CD4-positive, alpha-beta memory T cell (primary cell): ENCODE measurements at places on chromosomes 3 and 15. TPM values are rescaled to one million over a fixed set of nuclear protein-coding genes. Genes with fewer than 3 reads are reported as not detected.

DNA sequence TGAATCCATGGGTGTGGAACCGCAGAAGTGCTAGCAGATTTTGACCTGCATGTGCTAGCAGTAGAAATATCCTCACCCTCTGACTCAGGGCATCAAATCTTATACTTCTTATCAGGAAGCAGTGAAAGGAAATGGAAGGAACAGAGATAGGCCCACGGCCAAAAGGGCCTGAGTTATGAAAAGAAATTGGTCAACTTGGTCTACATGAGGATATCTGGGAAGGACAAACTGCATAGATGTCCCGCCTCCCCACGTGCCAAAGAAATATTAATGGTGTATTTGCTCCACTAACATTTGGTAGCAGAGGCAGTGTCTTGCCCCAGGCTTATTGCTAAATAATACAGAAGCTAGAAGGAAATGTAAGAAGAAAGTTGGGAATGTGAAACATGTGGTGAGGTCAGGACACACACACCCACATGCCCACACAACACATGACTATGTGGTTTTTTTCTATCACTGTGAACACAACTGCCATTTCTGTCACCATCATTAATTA is 93.6 kb upstream of the COL8A1 start:
- H3K4me1 ChIP-seq: no peaks in the 10 kb centered on the region
- no peak overlapping the region for H3K4me3 ChIP-seq
- no peak overlapping the region for H3K27ac ChIP-seq
- no peaks in the 10 kb centered on the region for H3K36me3 ChIP-seq
- DNase-seq: no peak

- no peak overlapping the region for H3K27ac ChIP-seq
- no peaks in the 10 kb centered on the region for H3K36me3 ChIP-seq
- no peaks in the 10 kb centered on the region for H3K27me3 ChIP-seq
- no peaks in the 10 kb centered on the region for H3K4me1 ChIP-seq
- no peak overlapping the region for H3K4me3 ChIP-seq
These were observed 247.2 kb downstream of the PTPRG start for GRCh38 chr3:61808526-61808925.

DNA sequence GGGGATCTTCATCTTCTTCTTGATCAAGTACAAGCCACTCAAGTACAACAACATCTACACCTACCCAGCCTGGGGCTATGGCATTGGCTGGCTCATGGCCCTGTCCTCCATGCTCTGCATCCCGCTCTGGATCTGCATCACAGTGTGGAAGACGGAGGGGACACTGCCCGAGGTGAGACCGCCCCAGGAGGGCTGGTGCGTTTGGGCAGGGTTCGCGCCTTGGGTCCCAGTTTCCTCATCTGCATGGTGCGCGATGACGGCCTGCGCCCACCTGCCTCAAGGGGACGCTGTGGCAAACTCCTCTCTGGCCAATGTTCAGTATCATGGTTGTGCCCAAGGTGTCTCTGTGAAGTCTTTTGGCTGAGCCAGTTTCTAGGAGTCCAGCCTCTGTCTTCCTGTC is 57.5 kb upstream of the SLC6A1 start:
- no peaks in the 10 kb centered on the region for H3K27me3 ChIP-seq
- no peaks in the 10 kb centered on the region for H3K36me3 ChIP-seq
- DNase-seq: no peak
- H3K4me1 ChIP-seq: no peaks in the 10 kb centered on the region
- no peak overlapping the region for H3K27ac ChIP-seq

DNA sequence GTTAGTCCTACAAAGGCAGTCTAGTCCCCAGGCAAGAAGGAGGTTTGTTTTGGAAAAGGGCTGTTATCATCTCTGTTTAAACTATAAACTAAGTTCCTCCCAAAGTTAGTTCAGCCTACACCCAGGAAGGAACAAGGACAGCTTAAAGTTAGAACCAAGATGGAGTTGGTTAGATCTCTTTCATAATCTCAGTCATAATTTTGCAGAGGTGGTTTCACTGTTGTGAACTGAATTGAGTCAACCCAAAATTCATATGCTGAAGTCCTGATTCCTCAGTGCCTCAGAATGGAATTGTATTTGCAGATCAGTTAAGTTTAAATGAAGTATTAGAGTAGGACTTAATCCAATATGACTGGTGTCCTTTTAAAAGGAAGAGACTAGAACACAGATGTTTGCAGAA is 101.0 kb upstream of the C3orf80 start:
- no peaks in the 10 kb centered on the region for H3K4me1 ChIP-seq
- DNase-seq: no peak
- H3K27me3 ChIP-seq: no peaks in the 10 kb centered on the region

- H3K27ac ChIP-seq: no peak overlapping the region
- H3K4me1 ChIP-seq: no peaks in the 10 kb centered on the region
- no peaks in the 10 kb centered on the region for H3K27me3 ChIP-seq
- DNase-seq: no peak
- no peak overlapping the region for H3K4me3 ChIP-seq
These were observed 730.3 kb downstream of the ZNF385D start for GRCh38 chr3:21020681-21021080.

- DNase-seq: peak; percentile 64
- H3K27ac ChIP-seq: peak overlapping the region; percentile 50
- no peaks in the 10 kb centered on the region for H3K27me3 ChIP-seq
- no peaks in the 10 kb centered on the region for H3K36me3 ChIP-seq
- peaks cover 49% of the 10 kb centered on the region for H3K4me1 ChIP-seq
These were observed 11.2 kb downstream of the SH2D7 start for GRCh38 chr15:78103406-78104118.

DNA sequence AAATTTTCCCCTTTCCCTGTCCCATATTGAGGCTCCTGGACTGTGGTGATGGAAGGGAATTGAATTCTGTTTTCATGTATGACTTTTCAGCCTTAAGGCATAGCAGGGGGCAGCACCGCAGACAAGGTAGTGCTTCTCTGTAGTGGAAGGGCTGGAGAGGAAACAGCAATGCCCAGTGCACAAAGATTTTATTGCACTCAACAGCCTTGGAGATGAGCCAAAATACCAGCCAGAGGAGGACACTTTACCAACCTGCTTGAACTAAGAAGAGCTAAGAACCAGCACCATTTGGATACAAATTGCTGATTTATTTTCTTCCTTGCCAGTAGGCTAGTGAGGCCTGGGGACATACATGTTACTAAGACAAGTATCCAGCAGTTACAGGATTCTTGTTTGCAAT is 98.7 kb downstream of the KCNMB2 start:
- no peak overlapping the region for H3K4me3 ChIP-seq
- H3K27ac ChIP-seq: no peak overlapping the region
- no peak for DNase-seq
- no peaks in the 10 kb centered on the region for H3K27me3 ChIP-seq

DNA sequence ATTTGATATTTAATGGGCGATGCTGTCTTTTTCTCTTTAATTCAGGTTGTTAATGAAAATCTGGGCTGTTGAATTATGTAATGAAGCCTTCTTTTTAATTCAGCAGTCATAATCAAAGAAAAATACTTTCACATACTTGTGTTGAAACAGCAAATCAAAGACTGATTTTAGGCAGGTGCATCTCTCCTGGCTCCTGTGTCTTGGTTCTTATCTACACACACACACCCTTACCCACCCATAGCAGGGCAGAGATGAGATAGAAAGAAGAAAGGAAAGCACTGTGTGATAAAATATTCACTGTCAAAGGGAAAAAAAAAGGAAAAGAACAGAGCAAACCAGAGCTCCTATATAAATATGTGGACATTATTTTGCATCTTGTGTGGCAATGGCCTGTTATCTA is 130.6 kb upstream of the CGNL1 start:
- no peak overlapping the region for H3K4me3 ChIP-seq
- no peaks in the 10 kb centered on the region for H3K27me3 ChIP-seq
- H3K4me1 ChIP-seq: no peaks in the 10 kb centered on the region
- H3K36me3 ChIP-seq: peaks cover 13% of the 10 kb centered on the region

DNA sequence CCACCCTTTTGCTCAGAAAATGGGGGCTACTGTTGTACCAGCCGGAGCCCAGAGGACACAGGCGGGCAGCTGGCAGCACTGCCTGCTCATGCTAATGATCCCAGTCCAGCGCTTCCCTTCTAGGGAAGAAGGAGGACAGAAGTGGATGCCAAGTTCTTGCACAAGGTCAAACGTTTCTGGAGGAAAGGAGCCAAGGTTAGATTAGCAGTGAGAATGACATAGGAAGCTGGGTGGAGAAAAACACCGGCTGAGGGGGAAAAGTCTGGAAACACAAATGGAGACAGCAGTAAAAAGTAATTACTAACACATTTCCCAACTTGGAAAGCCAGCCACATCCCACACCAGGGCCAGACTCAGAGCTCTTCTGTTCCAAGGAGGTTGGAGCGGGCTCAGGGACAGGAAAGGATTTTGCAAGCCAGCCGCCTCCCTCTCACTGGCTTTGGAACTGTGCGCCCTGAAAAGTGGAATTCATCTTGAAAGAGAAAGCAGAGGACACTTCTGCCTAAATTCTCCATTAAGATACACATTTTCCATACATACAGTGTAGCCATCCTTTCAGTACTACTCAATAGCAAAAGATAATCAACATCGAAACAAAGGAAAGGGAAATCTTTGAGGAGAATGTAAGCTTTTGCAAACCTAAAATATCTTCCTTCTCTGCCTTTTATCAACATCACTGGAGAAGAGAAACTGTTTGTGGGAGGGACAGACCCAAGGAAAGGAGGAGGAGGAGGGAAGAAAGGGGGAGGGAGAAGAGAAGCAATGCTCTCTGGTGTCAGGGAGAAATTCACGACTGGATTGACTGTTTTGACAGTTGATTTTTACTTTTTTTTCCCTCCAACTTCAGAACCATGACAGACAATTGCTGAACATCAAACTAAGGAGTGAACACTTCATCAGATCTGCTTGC is 133.6 kb downstream of the CD47 start:
- no peak overlapping the region for H3K27ac ChIP-seq
- no peak overlapping the region for H3K4me3 ChIP-seq
- no peaks in the 10 kb centered on the region for H3K27me3 ChIP-seq

GRCh38 chr3:67863869-67864268 is 209.5 kb upstream of the SUCLG2 start:
- H3K27me3 ChIP-seq: no peaks in the 10 kb centered on the region
- no peaks in the 10 kb centered on the region for H3K36me3 ChIP-seq
- H3K27ac ChIP-seq: no peak overlapping the region
- DNase-seq: no peak

DNA sequence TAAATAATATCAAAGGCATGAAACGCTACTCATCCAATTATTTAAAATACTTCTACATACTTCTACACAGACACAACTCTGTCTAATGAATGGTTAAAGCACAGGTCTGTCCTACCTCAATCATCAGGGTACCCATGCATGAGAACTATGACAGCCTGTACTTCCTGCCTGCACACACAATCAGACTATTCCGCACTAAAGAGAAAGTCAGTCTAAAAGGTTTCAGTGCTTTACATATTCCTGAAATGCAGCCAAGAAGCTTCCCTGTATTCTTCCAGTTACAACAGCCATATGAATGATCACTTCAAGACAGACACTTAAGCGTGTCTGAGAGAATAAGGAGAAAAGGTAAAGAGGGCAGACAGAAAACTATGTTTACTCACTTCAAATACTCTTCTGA is 58.8 kb downstream of the TUBGCP4 start:
- no peak overlapping the region for H3K4me3 ChIP-seq
- H3K4me1 ChIP-seq: no peaks in the 10 kb centered on the region

DNA sequence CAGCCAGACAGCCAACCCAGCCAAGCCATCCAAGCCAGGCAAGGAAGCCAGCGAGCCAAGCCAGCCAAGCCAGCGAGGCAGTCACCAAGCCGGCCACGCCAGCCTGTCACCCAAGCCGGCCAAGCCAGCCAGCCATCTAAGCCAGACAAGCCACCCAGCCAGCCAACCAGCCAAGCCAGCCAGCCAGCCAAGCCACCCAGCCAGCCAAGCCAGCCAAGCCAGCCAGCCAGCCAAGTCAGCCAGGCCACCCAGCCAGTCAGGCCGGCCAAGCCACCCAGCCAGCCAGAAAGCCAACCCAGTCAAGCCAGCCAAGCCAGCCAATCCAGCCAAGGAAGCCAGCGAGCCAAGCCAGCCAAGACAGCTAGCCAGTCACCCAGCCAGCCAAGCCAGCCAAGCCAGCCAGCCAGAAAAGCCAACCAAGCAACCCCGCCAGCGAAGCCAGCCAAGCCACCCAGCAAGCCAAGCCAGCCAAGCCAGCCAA is 201.2 kb downstream of the GOLGA6L6 start:
- no peak overlapping the region for H3K4me3 ChIP-seq
- no peak for DNase-seq
- H3K4me1 ChIP-seq: no peaks in the 10 kb centered on the region
- H3K27ac ChIP-seq: no peak overlapping the region
- no peaks in the 10 kb centered on the region for H3K27me3 ChIP-seq

GRCh38 chr15:48501208-48501607 is 144.3 kb downstream of the FBN1 start:
- no peaks in the 10 kb centered on the region for H3K4me1 ChIP-seq
- H3K27me3 ChIP-seq: no peaks in the 10 kb centered on the region
- no peak overlapping the region for H3K27ac ChIP-seq

DNA sequence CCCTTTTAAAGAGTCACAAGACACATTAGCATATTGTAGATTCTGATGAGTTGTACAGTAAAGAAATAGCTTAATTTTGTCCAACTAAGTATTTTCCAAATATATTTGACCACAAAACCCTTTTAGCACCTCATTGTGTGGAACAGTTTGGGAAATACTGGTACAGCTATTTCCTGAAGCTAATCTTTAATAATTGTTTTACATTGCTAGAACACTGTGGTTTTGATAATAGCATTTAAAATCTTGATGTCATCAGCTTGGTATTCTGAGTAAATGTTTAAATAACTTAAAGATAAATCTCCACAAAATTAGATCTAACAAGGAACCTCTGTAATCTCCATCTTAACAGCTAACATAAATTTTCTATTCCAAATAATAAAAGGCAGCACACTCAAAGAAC is 140.0 kb upstream of the MLF1 start:
- DNase-seq: no peak
- no peaks in the 10 kb centered on the region for H3K27me3 ChIP-seq
- no peaks in the 10 kb centered on the region for H3K36me3 ChIP-seq
- no peak overlapping the region for H3K27ac ChIP-seq

DNA sequence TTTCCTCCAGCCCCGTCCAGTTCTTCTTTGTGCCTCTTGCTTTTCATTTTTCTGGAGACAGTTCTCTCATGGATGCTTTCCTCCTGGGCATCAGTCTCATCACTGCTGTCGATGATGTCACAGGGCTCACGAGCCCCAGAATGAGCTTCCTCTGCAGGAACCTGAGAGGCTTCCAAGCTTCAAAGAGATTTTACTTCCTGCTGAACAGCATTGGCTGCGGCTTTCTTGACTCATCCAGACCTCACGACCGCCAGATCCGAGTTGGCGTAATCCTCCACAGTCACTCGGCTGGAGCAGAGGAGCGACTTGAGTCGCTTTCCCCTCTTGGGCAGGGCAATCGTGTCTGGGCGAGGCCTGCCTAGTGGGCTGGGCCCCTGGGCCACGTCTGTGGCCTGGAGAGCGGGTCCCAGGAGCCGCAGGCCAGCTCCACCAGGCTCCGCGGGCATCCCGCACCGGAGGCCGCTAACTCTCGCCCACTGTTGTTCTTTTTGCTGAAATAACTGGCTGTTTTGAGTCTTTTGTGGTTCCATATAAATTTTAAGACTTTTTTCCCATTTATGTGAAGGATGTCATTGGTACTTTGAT is 20.8 kb upstream of the FAN1 start:
- H3K27me3 ChIP-seq: no peaks in the 10 kb centered on the region
- no peak overlapping the region for H3K27ac ChIP-seq
- no peaks in the 10 kb centered on the region for H3K4me1 ChIP-seq
- no peaks in the 10 kb centered on the region for H3K36me3 ChIP-seq

NKTR gene
- total RNA-seq: 256 TPM

SLC12A1 gene
- total RNA-seq: not detected

LRRN1 gene
- total RNA-seq: 0.22 TPM

INKA1 gene
- total RNA-seq: 0.55 TPM

MED12L gene
- 0.78 TPM for total RNA-seq

CHMP2B gene
- total RNA-seq: 30.8 TPM

GJD2 gene
- not detected for total RNA-seq

SLC24A5 gene
- total RNA-seq: not detected
